HS-5 (cell line): ENCODE measurements at places on chromosomes 3 and 15.
A peak's percentile ranks its signal among the peaks of the same experiment; 100 is the strongest.

DNA sequence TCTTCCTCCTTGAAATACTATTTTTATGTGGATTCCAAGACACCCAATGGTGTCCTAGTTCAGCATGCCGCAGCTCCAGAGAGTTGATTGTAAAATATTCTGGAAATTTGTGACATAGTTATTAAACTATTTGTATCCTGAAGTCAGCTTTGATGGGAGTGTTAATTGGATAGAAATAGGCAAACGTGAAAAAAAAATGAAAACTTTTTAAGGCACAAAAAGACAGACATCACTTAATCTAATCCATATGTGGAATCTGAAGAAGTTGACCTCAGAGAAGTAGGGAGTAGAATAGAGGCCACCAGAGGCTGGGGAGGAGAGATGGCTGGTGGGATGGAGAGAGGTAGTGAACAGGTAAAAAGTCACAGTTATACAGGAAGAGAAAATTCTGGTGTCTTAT is 704.2 kb downstream of the ROBO1 start:
- no peak for DNase-seq

GRCh38 chr3:39398700-39399099 is 7.8 kb upstream of the RPSA start:
- no peak for DNase-seq

DNA sequence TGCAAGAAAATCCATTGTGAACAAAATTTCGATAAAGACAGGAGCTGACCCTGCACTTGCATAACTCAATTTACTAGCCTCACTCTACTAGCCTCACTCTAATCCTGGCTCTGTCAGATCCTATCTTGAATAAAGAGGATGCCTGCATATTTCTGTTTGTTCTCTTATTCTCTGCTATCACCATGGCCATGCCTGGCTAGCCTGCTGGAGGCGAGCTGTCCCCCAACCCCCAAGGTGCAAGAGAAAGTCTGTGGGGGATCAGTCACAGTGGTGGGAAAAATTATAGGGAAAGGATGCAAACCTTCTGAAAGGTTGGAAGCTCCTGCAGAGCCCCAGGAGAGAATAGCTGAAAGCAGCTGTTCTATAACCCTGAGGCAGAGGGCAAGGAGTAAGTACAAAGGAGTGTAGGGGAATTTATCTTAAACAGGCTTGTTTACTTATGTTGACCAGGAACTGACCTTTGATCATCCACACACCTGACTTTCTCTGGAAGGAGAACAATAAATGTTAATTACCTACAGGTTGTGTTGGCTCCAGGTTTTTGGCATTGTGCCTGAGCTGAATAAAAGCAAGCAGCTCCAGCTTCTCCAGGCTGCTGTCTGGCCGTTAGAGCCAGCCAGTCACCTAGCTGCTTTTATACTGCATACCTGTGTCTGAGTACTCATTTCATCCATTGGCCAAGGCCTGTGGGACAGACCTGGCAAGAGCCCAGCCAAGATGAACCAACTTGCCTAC is 137.7 kb upstream of the RASGRP1 start:
- no peak for DNase-seq

DNA sequence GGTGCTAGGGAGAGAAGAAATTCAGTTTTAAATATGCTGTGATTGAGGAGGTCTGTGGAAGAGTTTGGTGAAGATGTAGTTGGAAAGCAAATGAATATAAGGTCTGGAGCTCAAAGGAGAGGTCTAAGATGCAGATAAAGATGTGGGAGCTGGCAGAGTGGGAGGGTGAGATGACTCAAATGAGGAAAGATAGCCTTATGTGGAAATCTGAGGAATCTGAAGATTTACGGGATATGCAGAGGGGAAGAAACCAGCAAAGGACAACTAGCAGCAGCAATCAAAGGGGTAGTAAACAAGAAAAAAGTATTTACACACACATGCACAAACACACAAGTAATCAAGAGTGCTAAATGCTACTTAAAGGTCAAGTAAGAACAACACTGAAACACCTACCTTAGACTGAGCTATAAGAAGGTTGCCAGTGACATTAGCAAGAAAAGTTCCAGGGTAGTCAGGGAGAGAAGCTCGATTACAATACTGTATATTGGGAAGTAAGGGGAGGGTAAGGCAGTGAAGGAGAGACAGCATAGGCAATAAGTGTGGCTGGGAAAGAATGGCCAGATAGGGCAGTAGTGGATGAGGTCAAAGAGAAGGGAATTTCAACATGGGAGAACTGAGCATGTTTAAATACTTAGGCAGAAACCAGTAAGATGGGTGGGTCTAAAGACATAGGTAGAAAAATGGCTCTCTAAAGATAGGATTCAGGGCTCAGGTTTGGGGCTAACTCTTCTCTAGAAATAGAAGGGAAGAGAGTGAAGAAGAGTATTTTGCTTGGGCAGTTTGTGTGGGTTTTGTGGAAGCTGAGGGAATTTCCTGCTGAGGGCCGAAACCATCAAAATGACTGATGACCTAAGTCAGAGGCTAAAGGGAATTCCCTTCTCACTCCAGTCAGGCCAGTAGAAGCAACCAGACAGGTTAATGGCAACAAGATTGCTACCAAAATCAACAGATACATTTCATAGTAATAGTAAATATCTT is 8.9 kb downstream of the CMTM6 start:
- DNase-seq = no peak

GRCh38 chr15:29054171-29055045 is 168.6 kb downstream of the APBA2 start:
- DNase-seq = no peak

DNA sequence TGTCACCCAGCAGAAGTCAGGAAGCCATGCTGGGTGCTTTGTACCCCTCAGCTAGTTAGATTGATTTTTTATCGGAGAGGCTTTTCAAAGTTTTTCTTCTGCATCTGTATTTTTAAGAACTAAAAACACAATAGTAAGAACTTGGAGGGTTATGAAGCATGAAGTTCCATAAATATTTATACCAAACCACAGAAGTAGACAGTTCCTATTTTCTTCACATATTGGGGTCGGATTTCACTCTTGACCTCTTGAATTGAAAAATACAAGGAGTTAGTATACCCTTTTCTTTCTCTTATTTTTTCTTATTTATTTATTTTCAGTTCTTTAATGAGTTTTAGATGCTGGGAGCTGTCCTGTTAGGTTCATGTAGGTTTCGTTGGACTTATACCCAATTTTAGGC is 35.1 kb downstream of the SLC25A26 start:
- DNase-seq = no peak

- no peak for DNase-seq
Measured at GRCh38 chr15:41124058-41124457, 8.0 kb upstream of the INO80 start.

- no peak for DNase-seq
Measured at GRCh38 chr3:2485027-2485375, 386.3 kb downstream of the CNTN4 start.

DNA sequence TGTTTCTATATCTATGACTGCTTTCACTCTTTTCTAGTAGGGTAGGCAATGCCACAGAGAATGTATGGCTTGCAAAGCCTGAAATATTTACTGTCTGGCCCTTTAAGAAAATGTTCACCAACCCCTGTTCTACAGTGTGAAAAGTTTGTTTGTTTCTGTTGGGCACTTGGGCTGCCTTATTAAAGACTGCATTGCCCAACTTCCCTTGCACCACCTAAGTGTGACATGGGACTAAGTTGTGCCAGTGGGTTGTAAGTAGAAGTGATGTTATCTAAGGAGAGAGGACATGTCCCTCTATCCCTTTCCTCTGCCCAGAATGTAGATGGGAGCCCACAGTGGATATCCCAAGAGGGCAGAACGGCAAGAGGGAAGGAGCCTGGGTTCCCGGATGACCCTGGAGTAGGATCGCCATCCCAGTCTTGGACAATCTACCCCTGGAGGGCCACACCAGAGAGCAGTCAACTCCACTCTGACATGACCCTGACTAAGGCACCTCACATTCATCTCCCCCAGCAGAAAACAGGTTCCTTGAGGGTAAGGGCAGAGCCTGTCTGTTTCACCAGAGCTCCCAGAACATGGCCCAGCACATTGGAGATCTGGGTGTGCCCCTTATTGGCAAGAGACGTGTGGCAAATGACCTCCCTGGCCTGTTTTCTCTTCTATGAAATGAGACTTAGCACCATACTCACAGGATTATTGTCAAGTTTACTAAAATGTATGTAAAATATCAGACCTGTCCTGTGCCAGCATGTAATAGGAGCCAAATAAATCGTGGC is 138.8 kb downstream of the SMAD6 start:
- DNase-seq = no peak

DNA sequence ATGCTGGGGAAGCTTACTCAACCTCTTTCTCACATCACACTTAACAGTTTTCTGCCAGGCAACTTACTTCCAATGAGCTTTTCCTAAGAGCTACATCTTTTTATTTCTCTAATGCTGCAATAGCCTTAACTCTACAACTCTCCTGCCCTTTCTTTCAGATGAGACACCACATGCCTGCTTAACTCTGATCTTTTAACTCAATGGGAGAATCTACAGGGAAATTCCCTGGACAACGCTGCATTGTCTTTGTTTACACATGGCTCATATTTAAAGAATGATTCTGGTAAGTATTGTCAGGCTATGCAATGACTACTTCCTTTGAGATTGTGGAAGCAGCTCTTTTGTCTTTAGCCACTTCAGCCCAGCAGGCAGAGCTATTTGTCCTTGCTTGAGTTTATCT is 353.1 kb upstream of the BCHE start:
- DNase-seq = peak; percentile 67

DNA sequence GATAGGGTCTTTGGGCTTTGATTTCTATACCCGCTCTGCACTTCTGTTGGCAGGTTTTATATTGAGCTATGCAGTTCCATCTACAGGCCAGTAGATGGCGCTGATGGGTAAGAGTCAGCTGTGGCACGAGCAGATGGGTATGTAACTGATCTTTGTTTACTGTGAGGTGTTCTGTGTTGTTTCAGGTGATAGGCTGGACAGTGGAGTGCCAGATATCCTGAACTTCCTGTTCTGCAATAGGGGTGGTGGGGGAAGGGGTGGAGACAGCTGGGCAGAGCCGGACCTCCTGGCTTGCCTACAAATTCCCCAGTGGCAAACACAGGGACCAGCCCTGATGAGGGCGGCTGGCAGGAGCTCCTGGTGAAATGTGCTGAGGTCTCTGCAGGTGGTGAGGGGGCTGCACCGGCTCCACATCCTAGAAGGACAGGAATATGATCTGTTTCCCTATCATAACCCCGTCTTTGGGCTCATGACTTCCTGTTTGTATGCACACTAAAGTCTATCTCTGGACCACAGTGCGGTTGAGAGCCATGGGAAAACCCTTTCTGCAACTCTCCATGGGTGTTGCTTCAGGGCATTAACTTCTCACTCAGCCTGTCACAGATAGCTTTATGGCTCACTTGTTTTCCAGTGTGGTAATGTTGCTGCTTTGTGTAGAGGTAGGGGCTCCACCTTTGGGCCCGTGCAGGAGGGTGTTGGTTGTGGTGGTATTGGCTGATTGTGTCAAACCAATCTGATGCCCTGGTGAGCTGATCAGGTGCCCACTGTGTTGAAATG is 13.4 kb upstream of the FAM98B start:
- no peak for DNase-seq

DNA sequence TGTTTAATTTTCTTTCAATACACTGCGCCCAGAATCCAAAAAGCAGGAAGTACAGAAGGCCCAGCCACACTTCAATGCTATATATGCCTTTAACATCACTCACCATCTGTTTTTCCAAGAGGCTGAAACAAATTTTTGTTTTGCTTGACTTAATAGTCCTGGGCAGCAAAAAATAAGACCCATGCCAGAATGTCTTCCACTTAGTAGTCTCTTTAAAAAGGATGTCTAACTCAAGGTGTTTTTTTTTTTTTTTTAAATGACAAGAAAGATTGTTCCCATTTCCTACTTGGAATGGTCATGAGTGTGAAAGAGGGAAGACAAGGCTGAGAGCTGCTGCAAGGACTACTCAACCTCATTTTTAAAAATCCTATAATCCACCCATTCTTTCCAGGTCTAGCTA is 590.3 kb upstream of the SGO1 start:
- no peak for DNase-seq

- DNase-seq = no peak
Measured at GRCh38 chr3:59234884-59235633, 185.2 kb upstream of the CFAP20DC start.

DNA sequence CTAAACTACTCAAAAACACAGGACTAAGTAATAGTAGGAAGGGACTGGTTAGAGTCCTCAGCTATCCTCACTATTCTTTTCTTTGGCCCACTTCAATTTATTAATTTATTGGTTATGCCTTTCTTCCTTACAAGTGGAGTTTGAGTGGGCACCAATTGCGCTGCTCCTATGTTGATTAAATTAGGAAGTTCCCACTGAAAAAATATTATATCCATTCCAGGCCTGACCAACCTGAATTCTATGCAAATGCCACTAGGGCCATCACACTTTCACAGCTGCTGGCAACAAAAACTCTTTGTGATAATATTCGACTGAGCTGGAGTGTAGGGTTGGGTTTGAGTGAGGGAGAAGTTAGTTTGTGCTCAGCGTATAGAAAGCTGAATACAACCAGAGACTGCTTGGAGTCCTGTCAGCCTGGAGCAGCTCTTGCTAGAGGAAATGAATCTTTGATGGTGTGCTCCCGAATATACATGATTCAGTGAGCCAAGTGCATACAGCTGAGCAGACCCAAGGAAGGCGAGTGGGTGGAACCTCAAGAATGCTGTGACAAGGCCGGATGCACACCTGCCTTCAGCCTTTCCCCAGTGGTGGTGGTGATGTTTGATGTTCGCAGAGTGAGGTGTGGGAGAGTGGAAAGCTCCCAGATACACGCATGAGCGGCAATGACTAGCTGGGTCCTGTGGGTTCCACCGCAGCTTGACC is 1.5 kb downstream of the ARHGEF3 start:
- DNase-seq = no peak

DNA sequence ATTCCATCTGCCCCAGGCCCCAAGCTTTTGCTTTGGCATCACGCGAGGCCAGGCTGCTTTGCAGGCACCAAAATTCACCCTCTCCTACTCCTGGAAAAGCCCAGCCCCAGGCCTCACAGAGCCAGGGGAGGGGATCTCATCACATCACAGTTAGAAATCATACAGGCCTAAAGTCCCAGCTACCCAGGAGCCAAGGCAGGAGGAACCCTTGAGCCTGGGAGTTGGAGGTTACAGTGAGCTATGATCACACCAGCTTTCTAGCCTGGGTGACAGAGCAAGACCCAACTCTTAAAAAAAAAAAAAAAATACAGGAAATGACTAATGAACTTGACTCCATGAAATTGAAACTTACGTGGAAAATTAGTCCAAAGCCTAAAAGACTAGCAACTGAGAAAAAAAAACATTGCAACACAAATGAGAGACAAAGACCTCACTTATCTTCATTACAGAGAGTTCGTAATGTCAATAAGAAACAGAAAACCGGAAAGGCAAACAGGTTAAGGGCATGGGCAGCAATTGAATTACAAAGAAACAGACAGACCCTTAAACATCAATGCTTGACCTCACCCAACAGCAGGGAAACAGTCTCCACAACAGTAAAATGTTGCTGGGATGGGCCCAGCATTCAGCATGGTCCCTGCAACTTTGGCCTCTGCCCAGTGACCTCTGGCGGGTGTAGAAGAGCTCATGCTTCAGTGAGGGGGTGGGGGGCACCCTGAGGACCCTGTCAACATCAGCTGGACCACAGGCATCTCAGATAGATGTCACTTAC is 151.5 kb downstream of the LRRK1 start:
- DNase-seq = peak; percentile 66
